ENCODE measurements at places on chromosomes 16 and 17.

GRCh38 chr16:54277845-54278703 lies 8.5 kb downstream of the IRX3 start:
- DNase-seq = no peak

- no peak for DNase-seq
These were observed 1.9 kb upstream of the C16orf87 start for GRCh38 chr16:46832757-46833459.

GRCh38 chr17:77495575-77495974 lies 354.8 kb downstream of the SEC14L1 start:
- no peak for DNase-seq

DNA sequence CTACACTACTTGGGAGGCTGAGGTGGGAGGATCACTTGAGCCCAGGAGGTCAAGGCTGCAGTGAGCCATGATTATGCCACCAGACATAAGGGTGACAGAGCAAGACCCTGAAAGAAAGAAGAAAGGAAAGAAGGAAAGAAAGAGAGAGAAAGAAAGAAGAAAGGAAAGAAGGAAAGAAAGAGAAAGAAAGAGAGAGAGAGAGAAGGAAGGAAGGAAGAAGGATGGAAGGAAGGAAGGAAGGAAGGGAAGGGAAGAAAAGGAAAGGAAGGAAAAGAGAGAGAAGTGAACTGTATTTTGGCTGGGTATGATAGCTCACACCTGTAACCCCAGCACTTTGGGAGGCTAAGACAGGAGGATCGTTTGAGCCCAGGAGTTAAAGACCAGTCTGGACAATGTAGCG lies 24.3 kb upstream of the PYY start:
- DNase-seq = no peak

DNA sequence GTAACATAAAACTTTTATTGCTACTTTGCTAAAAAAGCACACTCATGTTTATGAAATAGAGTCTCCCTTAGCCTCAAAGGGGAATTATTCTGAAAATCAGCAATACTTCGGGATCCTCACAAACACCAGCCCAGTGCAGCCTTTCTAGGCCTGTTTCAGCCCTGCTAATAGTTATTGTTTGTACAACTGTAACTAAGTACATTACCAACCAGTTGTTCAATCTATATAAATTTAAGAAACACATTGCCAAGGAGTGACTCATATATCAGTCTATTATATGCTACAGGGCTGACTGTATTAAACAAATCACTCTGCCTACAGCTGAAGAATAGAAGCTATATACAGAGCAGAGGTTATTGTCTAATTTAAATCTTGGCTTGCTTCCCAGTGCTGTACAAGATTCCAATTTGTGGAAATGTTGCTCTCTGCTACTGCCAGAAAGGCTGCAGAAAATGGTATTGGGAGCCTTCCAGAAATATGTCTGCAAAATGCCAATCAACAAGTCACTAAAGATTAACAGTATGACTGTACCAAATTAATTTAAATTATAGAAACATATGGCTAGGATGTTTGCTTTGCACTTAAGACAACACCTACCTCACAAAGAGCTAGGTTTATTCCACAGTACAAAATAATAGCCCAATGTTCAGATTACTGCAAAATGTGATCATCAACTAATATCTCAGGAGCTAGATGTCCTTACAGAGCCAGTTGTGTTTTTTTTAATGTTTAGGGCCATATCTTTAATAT lies 49.7 kb downstream of the TOX3 start:
- peak; percentile 93 for DNase-seq

GRCh38 chr17:48641541-48642058 lies 15.4 kb upstream of the HOXB9 start:
- no peak for DNase-seq

- DNase-seq = no peak
These were observed 489.0 kb downstream of the KCNJ2 start for GRCh38 chr17:70658317-70658716.

DNA sequence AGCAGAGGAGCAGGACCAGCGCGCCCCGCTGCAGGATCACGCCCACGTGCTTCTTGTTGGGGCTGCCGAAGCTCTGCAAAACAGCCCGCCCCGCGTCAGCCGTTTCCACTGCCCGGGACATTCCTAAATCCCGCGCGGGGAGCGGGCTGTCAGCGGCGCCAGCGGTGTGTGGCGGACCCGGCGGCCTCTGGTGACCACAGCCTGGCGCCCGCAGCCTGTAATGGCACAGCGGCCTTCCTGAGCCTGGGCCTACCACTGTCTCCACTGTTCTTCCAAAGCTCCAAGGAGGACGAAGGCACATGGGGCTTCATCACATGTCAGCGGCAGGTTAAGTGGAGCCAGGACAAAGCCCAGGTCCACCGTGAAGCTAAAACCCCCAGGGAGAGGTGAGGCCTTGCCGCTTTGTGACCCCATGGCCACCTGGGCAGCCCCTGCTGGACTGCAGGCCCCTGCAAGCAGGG lies 2.5 kb downstream of the SLC47A2 start:
- no peak for DNase-seq

- peak; percentile 16 for DNase-seq
These were observed 7.8 kb upstream of the CAMKK1 start for GRCh38 chr17:3900646-3901045.

DNA sequence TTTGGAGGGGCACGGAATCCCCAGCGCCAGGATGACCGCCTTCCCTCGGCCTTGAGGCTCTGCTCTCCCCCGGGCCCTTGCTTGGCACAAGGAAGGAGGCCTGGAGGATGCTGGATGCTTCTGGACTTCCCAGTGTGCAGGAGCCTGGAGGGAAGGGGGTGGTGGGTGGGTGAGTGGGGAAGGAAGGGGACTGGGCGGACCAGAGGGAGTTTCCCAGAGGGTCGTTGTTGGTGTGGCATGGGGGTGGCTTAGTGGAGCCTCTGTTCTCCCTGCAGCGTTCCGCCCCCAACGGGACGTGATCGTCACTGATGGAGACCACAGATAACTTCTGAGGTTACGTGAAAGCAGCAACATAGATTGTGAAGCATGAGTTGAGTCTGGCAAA lies 140.0 kb downstream of the IRF8 start:
- DNase-seq = no peak

DNA sequence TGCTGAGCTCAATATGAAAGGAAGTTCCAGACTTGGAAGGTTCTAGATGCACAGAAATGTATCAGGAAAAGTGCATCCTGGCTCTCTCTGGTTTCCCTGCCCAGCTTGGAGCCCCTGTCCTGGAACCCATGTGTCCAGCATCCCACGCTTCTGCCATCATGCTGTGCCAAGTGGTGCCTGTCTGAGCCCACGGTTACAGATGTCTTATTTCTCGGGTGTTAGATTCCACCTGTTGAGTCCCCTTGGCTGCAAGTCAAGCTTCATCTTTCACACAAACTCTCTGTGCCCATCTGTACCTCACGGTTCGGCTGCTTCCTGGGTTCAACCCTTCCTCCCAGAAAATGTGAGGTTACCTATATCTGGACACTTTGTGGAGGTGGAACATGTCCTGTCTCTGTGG lies 22.5 kb downstream of the OR1D5 start:
- DNase-seq = peak; percentile 59

- DNase-seq = no peak
These were observed 694.7 kb upstream of the SALL1 start for GRCh38 chr16:51845586-51846305.

GRCh38 chr16:78496189-78496588 lies 396.7 kb downstream of the WWOX start:
- no peak for DNase-seq

GRCh38 chr16:66639091-66639885 lies 34.8 kb downstream of the CMTM3 start:
- DNase-seq = no peak

GRCh38 chr16:57734925-57735754 lies 430 bp upstream of the KATNB1 start:
- DNase-seq = peak; percentile 100

GRCh38 chr16:85812031-85812807 lies 12.7 kb downstream of the COX4I1 start:
- DNase-seq = no peak

GRCh38 chr17:65271296-65271695 lies 134.1 kb downstream of the RGS9 start:
- DNase-seq = no peak

- no peak for DNase-seq
These were observed 8.9 kb downstream of the TVP23A start for GRCh38 chr16:10809706-10810105.

GRCh38 chr17:80847496-80848230 lies 144.0 kb upstream of the CHMP6 start:
- DNase-seq = no peak

DNA sequence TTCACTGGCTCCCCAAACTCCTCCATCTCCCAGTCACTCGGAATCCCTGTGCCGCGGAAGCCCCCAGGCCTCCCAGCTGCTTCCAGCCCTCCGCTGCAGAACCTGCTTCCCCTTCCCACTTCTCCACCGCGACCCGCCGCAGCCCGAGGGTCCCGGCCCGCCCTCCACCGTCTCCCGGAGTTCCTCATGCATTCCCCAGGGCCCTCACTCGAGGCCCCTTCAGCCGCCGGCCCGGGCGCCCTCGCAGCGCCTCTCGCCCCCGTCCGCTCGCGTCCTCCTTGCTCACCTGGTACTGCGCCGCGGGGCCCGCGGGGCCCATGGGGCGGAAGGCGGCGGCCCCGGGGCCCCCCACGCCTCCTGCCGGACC lies 329 bp downstream of the SMARCD2 start:
- DNase-seq = peak; percentile 56

- no peak for DNase-seq
These were observed 37.6 kb downstream of the NOS2 start for GRCh38 chr17:27762527-27763305.

- peak; percentile 21 for DNase-seq
These were observed 33.7 kb downstream of the SRCIN1 start for GRCh38 chr17:38571833-38572668.

GRCh38 chr16:1117176-1117900 lies 21.3 kb upstream of the C1QTNF8 start:
- DNase-seq = no peak

DNA sequence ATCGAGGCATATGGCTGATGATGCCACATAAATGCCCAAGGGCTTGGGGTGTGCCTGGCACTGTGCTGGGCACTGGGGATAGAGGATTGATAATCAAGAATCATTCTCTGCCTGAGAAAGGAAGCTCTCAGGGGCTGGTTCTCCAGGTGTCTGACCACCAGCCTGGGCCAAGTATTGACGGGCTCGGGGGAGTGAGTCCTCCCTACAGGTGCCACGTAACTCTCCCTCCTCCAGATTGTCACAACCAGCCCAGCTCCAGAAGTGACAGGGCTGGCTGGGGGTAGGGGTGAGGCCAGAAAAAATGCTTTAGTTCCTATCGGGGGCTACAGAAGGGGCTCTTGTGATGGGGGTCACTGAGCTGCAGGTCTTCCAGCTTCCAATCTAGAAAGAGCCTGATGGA lies 10.7 kb upstream of the C1QL1 start:
- DNase-seq = no peak

- DNase-seq = peak; percentile 87
These were observed 251.9 kb downstream of the PARN start for GRCh38 chr16:14378131-14378551.

- DNase-seq = no peak
These were observed 957 bp downstream of the OXLD1 start for GRCh38 chr17:81665205-81666091.

DNA sequence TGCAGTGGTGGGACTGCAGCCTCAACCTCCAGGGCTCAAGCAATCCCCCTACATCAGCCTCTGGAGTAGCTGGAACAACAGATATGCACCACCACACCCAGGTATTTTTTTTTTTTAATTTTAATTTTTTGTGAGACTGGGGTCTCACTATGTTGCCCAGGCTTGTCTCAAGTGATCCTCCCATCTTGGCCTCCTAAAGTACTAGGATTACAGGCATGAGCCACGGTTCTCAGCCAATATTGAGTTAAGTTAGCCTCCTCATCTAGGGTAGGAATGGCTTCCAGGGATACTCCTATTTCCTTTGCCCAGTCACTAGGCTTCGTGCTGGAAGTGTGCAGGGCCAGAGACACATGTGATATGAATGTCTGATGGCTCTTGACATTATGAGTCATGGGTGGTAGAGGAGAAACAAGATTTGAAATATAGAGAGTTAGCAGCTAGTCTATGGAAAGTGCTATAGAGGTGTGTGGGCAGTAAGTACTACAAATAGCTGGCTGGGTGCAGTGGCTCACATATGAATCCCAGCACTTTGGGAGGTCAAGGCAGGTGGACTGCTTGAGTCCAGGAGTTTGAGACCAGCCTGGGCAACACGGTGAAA lies 8.0 kb upstream of the HES7 start:
- no peak for DNase-seq

DNA sequence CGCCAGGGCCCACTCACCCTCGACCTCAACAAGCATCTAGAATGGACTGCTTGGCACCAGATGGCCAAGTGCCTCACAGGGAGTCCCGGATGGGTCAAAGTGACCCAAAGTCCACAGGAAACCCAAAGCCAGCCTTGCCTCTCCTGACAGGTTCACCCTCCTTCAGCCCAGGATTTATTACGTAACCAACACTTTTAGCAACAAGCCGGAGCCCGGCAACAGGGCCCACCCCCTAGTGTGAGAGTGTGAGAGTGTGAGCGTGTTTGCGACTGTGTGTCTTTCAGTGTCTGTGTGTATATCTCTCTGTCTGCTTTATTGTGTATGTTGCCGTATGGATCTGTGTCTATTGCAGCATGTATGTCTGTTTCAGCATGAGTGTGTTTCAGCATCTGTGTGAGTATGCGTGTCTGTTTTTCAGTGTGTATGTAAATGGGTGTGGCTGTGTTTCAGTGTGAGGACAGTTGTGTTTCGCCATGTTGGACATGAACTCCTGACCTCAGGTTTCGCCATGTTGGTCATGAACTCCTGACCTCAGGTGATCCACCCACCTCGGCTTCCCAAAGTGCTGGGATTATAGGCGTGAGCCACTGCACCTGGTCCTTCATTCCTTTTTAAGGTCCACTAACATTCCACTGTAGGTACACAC lies 13.7 kb upstream of the PEMT start:
- DNase-seq = no peak

DNA sequence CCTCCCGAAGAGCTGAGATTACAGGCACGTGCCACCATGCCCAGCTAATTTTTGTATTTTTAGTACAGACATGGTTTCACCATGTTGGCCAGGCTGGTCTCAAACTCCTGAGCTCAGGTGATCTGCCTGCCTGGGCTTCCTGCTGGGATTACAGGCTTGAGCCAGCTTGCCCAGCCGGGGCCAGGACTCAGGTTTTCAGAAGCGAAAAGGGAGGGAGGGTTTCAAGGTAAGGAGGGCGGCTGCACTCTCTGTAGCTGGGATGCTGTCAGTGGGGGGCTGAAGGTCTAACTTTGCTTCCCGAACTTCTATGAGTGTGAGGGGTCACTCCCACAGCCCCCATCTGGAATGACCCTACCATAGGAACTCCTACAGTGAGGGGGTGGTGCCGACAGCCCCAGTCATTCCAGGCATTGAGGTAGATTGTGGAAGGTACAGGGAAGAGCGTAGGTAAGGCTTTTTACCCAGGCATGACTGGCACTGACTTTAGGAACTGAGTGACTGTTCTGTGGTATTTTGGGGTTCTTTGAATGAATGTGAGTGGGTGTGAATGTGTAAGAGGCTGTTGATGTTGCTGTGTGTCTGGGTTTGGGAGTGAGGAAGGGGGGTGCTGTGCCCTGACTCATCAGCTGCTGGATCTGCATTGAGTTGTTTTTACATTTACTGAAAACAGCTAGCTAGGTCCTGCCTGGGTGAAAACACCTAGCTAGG lies 3.8 kb upstream of the C1QL1 start:
- DNase-seq = no peak
